PC-9 (cell line): ENCODE measurements at places on chromosomes 5 and 9. TPM values are rescaled to one million over a fixed set of nuclear protein-coding genes. Genes with fewer than 3 reads are reported as not detected.

- no peak for DNase-seq
Observed at GRCh38 chr5:62030326-62030725, 275.7 kb upstream of the KIF2A start.

DNA sequence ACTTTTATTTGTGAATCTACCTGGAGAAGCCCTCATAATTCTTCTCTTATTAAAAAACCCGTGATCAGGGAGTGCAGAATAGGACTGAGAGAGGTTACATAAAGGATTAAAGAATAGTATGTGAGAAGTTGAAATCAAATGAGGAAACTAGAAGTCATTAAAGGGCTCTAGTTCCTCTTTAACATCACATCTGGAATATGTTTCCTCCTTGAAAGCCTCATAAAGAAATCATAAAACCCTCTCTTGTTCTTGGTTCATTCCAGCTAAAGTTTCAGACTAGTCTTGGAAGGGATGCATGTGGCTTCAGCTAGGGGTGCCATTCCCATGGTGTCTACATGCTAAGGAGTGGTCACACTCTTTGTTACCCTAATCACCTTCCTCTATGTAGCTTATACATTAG is 5.7 kb upstream of the C5orf46 start:
- DNase-seq: no peak

DNA sequence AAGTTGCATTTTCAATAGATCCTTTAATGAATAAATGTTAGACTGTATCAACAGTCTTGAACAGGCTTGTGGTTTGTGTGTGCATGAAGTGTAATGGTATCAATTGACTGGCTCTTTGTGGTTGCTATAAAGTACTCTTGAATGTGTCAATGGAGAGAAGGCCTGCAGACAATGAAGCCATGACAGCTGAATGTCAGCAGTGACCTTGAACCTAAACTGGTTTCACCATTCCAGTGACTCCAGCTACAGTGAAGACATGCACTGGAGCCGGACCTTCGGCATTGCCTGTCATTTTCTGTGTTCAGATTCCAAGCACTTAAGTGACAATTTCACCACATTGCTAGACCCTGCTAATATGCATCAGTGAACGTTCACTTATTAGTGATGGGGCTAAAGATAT is 276.0 kb upstream of the TMEM161B start:
- no peak for DNase-seq

DNA sequence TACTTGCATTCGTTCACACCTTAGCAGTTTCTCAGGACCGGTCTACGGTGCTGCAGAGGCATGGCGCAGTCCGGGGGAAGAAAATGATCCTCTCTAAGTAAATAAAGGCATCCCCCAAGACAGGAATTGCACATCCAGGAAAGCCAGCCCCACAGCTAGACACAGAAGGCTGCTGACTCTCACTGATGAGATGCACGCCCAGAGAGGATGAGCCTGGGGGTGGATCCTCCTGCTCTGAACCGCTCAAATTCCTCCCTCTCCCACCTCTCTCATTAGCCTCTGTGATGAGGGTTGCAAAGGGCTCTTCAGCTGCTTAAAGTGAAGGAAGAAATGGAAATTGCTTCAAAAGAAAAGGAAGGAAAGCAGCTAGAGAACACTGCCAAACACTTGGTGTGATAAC is 132.4 kb downstream of the TTLL11 start:
- no peak for DNase-seq

GRCh38 chr9:89328064-89328463 is 9.8 kb downstream of the SECISBP2 start:
- DNase-seq: no peak

DNA sequence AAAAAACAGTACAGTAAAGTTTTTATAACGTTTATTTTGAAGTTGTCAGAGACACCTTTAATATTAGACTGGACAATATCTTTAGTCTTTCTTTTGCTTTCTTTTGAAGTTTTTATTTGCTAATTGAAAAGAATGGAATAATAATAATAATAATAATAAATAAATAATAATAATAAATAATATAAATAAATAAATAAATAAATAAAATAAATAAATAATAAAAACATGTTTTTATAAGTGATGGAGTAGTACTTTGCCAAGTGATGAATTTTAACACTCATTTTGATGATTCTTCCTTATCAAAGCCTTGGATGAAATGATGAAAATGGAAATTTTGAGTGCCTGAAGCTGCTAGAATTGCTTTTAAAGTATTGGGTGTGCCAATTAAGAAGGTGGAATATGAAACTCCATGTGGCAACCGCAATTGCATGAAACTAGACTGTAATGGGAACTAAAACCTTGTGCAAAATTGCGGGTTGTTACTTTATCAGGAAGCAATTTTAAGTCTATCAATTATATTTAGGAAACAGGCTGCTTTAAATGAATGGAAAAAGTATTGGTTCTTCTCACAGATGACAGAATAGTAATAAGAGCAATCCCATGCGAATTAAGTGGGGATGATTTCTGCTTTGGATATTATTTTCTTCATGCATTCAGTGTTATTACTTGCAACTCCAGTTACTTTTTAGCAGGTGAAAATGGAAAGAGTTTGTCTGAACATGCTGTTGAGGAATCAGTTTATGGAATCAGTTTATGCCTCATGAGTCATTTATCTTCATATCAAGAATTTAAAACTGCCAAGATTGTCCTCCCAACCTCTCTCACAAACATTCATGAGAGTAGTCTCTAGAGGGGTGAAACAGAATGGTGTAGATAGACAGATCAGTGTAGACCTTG is 4.6 kb downstream of the ANXA1 start:
- DNase-seq: no peak

DNA sequence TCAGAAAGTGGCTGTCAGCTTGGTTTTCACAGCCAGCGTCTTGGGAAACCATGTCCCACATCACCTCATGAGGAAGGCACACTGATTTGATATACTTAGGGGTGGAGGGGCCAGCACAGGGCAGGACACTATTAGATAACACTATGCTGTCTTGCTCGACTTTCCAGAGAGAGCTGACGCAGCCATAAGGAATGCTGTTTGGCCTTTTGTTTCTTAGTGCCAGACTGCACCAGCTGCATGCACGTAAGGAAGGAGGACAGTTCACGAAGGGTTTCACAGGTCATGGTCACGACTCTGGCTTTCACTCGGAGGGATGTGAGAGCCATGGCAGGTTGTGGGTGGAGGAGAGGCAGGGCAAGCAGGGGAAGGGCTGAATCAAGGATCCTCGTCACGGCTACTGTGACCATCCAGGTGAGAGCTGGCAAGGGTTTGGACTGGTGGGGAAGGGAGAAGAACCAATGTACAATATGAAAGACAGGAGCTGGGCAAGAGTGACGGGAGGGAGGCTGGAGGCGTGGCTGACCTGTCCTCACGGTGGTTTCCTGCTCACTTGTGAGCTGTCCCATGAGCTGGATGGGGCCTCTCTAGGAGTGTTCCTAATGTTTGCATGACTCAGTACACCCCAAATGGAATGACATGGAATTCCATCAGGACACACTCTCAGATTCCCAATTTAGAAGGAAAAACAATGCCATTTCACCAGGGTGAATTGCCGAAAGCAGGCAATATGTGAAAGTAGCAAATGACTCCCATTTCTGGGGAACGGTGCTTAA is 61.7 kb downstream of the OTULIN start:
- peak; percentile 90 for DNase-seq

DNA sequence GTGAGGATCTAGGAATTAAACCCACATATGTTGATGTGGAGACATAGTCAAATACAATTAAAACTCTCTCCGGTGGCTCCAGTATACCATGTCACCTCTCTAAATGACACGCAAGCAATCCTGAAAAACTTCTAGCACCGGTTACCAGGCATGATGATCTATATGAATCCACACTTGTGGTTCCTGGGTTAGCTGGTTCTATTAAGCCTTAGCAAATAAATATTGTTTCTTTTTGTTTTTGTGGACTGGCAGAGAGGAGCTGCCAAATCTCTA is 104.8 kb downstream of the SEC61B start:
- DNase-seq: no peak

- no peak for DNase-seq
Observed at GRCh38 chr9:74935008-74935407, 17.7 kb downstream of the C9orf40 start.

DNA sequence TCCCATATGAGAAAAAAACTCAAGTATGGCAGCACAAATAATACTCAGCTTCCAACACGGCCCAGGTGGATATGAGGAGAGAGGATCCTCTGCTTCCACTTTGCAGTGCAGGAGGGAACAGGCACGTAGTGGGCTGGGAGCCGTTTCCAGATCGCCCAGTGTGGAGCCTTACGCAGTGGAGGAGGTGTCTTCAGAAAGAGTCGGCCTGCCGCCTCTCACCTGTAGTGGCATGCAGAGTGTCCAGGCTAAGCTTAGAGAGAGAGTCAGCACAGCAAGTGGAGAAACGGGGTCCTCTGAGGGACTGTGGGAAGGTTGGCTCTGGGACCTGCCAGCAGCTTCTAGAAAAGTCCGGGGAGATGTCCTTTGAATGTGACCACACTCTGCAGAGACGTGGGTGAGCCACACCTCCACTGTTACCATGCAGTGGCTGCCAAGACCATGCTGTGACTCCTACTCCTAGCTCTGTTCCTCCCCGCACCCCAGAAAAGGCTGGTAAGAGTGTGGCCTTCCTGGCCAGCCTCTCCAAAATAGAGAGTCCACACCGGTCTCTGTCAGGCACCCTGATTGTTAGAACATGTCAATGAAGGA is 3.5 kb upstream of the SEMA4D start:
- no peak for DNase-seq

DNA sequence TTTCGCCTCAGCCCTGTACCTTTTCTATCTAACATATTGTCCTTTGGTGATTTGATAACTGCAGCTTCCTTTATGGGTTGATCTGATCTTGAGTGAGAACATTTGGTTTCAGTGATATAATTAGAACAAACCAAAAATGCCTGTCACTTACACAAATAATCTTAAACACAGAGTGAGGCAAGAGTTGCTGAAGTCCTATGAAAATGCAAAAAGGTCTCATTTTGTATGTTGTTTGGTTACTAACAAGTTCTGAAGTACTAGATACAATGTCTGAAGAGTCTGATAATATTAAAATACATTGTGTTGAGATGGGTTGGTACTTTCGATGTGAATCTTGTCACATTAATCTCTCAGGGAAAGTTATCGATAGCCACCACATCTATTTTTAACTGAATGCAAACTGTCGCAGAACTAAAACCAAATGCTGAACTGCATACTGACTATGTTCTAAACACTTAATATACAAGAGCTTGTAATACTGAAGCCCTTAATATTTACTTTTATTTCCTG is 70.4 kb upstream of the TMED7 start:
- DNase-seq: no peak

DNA sequence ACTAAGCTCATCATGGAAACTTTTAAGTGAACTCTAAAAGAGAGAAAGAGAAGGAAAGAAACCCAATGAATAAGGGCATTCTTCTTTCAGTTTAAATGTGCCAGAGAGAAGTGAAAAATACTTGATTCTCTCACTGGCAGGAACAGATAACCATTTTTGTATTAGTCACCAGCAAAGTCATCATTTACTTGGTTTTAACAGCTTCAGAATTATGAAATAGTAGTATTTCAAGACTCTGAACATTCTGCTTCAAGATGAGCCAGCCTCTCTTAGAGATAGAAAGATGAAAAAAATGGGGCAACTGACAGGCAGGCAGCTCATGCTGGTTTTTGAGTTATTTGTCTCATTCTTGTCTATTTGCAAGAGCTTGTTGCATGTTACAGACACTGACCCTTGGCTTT is 103.5 kb downstream of the GCNT1 start:
- DNase-seq: peak; percentile 50

GRCh38 chr5:146548781-146549449 is 32.9 kb upstream of the GPR151 start:
- DNase-seq: no peak

DNA sequence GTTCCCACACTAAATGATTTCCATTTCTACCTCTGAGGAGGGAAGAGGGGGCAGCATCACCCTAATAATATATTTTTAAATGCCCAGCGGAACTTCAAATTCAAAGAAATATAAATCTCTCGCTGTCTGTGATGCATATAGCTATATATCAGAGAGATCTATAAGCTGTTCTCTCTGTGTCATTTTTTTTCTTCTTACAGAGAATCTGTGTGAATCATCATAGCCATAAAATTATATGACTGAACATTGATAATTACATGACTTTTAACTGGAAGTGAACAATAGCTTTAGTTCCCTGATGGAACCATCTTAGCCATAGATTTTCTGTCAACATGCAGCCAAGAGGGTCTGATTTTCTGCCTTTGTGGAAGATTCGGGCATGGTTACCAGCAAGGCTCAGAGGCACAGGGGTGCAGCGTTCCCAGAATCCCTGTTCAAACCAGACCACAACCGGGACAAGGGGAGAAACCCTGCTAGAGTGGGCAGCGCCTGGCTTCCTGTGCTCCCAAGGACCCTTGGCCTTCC is 93.7 kb upstream of the OSMR start:
- DNase-seq: no peak

GRCh38 chr5:147483961-147484707 is 25.7 kb downstream of the DPYSL3 start:
- no peak for DNase-seq

GRCh38 chr5:57816108-57816507 is 333.5 kb upstream of the ACTBL2 start:
- peak; percentile 81 for DNase-seq

- DNase-seq: peak; percentile 89
Observed at GRCh38 chr9:26261503-26262330, 583.5 kb upstream of the TUSC1 start.

DNA sequence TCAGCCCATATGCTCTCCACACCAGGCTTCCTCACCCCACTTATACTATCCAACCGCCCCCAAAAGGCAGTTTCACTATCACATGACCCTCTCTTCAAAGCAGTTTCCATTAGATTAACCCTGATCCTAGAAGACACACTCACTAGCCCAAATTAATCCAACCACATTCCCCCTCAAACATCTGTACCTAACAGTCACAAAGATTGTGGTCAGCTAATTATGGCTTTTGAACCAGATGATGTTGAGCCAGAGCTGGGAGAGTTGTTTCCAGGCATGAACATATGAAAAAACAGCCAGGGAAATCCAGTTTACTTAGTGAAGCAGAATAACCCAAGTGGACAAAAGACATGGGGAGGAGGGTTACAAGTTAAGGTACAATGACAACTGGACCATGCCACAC is 131.2 kb downstream of the SPOCK1 start:
- no peak for DNase-seq

EPB41L4A gene
- total RNA-seq: 9.4 and 13.4 TPM in 2 replicates

F12 gene
- total RNA-seq: 14.5 and 17.0 TPM in 2 replicates

NUTM2G gene
- not detected in 2 replicates for total RNA-seq

PPIP5K2 gene
- 30.5 and 35.5 TPM in 2 replicates for total RNA-seq

PCDHA1 gene
- total RNA-seq: not detected in 2 replicates

GFPT2 gene
- total RNA-seq: 22.5 and 24.4 TPM in 2 replicates

STC2 gene
- total RNA-seq: 42.2 and 63.5 TPM in 2 replicates

C9orf43 gene
- 1.5 and 2.5 TPM in 2 replicates for total RNA-seq

PTPRD gene
- total RNA-seq: not detected in 2 replicates

IL5 gene
- total RNA-seq: not detected in 2 replicates

TTC33 gene
- total RNA-seq: 29.4 and 30.2 TPM in 2 replicates

CIZ1 gene
- 164 and 213 TPM in 2 replicates for total RNA-seq

ADAMTS12 gene
- total RNA-seq: 71.1 and 103 TPM in 2 replicates
